ENCODE measurements at places on chromosomes 13 and 19.

GRCh38 chr13:30920162-30920909, 12.1 kb upstream of the TEX26 start:
- no peak for DNase-seq

GRCh38 chr19:35305181-35305580, 13.2 kb downstream of the MAG start:
- DNase-seq: no peak

DNA sequence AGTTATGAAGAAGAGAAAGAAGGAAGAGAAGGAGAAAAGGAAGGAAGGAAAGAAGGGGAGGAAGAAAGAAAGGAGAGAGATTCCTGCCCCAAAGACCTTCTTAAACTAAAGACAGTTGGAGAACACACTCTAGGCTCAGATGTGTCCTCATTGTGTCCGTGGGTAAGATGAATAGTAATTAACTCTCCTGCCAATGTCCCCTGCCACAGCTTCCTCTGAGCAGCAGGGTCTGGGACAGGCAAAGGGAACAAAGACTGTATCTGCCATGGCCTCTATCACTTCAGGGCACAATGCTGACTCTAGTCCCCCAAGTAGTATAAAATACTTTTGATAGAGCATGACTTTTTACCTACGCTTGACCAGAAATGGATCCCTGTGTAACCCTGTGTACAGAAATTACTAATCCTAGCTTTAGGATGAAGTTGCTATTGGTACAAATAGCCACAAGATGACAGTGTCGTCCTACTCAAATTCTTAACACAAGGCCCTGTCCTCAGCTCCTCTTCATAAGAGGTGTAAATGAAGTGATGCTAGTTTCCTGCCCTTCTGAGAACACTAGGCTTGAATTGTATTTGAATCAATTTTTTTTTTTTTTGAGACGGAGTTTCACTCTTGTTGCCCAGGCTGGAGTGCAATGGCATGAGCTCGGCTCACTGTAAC, 186.2 kb upstream of the GPR12 start:
- no peak for DNase-seq

DNA sequence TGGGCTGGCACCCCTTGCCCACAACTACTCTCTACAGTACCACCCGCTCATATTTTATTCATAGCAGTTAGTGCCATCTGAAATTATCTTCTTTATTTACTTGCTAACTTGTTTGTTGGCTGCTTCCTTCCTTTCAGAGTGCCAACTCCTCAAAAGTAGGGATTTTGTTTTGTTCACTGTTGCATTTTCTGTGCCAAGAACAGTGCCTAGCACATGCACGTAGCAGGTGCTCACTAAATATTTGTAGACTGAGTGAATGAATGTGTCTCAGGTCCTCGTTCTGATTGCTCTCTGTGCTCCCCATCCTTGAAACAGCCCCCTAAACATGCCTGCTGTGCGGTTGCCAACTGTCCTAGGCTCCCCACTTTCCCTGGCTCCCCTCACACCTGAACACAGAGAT, 1.5 kb downstream of the GIPC1 start:
- DNase-seq: no peak

DNA sequence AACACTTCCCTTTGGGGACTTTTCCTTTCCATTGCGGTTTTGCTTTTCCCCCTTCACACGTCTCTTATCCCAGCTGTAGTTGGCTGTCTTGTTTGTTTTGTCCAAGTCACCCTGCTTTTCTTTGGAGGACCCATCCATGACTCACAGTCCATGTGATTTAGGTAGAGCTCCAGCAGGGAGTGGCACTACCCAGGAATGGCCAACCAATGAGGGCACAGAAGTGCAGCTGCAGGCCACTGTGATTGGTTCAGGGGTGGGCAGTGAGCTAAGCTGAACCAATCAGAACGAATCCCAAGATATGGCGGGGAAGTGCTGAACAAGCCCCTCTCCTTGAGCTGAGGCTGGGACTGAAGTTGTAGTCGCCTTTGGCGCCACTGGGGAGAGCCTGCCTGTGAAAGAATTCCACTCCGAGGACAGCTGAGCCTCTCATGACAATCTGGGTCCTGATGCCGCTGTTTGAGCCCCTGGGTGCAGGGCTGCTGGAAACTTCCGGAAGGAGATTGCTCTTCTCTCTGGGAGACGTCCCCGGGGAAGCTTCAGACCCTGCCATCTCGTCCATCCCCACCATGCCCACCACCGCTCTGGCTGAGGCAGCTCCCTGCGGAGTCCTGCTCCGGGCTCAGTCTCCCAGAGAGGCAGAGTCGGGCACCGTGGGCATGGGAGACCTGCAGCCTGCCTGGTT, 62.9 kb upstream of the URI1 start:
- DNase-seq: no peak

DNA sequence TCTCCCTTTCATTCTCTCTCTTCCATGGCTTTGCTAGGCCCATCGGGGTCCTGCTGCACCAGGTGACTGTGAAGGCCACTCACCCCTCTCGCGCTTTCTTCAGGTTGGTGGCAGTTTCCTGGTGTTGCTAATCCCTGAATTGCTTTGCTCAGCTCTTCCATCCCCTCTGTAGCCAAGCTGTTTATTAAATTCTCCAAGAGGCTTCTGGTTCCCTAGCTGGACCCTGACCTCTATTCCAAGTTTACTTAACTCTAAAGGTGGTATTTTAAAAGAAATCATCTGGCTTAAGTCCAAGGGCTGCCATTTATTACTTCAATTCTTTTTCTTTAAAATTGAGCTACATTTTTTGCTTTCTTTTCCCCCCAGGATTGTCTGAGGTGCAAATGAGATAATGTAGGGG, 32.7 kb upstream of the MICU2 start:
- no peak for DNase-seq

GRCh38 chr13:111215081-111216047, 100.3 kb downstream of the ARHGEF7 start:
- DNase-seq: no peak

- DNase-seq: no peak
These were observed 12.0 kb downstream of the B3GNT3 start for GRCh38 chr19:17806945-17807344.

All from upper lobe of left lung (tissue), 6 donors.